ENCODE measurements at places on chromosomes 12 and 14.
A peak's percentile ranks its signal among the peaks of the same experiment; 100 is the strongest.

- DNase-seq: no peak
Observed at GRCh38 chr12:24078318-24078765, 128.9 kb upstream of the SOX5 start.

DNA sequence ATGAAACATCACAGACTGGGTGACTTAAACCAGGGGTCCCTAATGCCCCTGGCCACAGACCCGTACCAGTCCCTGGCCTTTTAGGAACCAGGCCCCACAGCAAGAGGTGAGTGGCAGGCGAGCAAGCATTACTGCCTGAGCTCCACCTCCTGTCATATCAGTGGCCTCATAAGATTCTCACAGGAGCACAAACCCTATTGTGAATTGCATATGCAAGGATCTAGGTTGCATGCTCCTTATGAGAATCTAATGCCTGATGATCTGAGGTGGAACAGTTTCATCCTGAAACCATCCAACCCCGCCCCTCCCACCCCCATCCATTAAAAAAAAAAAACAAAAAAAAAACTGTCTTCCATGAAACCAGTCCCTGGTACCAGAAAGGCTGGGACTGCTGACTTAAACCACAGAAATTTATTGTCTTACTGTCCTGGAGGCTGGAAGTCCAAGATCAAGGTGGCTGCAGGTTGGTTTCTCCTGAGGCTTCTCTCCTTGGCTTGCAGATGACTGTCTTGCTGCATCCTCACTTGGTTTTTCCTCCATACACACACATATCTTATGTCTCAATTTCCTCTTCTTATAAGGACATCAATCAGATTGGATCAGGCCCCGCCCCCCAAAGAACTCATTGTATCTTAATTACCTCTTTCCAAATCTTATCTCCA lies 235.9 kb downstream of the CHST11 start:
- no peak for DNase-seq

- DNase-seq: no peak
Observed at GRCh38 chr14:70192915-70193314, 4.2 kb upstream of the SLC8A3 start.

GRCh38 chr12:56387152-56387736 lies 24.6 kb upstream of the APOF start:
- no peak for DNase-seq

- no peak for DNase-seq
Observed at GRCh38 chr14:36362648-36363047, 42.2 kb upstream of the MBIP start.

DNA sequence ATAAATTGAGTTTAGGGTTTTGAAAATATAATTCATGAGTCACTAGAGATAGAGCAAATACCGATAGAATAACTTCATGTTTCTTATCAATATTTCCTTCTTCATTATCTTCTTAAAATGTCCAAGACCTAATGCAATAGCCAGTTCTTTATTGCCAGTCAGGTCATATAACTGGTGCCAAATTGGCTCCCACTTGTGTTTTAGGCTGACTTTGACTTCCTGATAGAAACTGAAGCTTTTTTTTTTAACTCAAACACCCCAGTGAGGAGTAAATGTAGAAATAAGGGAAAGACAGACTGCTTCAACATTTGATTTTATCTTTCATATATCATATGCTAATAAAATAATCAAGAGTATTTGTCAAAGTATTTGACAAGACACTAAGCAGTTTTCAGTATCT lies 80.7 kb downstream of the ARMH4 start:
- DNase-seq: no peak

DNA sequence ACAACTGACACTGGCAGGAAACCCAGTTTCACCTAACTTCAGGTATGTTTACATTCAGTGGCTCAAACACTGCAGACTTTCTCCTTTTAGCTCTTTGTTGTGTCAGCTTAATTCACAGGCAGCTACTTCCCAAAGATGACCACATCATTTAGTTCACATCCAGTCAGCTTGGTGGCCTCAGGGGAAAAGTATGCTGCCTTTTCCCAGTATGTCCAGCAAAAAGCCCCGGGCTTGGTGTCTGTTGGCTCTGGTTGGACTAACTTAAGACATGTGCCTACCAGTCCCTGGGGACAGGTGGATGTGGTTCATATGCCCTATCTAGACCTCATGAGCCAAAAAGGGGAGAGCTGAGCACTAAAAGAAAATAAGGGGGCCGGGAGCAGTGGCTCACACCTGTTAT lies 56.4 kb downstream of the GOLGA5 start:
- no peak for DNase-seq

DNA sequence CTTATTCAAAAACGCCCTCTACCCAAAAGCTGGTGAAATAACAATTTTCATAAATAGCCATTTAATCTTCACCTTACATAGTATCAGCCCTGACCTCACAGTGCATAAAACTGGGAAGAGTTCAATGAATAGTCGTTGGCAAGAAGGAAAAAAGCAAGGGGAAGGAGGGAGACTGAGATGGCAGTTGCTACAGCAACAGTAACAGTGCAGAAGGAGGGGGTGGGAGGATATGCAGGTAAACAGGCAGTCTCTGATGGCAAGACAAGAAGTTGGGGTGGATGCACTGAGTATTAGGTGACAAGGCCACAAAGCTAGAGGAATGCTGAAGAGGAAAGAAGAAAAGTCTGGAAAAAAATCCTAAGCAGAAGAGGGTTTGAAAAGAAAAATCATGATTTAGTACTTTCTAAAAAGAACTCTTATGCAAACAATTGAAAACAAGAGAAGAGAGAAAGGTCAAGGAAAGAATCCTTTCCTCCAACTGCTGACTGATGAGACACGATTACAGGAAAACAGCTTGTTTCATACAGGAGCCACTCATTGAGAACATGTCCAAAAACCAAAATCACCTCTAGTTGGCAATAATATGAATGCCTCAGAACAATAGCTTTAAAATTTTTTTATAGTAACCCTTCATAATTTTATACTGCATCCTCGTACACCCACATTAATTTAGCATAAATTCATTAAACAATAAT lies 56.0 kb downstream of the DCAF5 start:
- DNase-seq: no peak

DNA sequence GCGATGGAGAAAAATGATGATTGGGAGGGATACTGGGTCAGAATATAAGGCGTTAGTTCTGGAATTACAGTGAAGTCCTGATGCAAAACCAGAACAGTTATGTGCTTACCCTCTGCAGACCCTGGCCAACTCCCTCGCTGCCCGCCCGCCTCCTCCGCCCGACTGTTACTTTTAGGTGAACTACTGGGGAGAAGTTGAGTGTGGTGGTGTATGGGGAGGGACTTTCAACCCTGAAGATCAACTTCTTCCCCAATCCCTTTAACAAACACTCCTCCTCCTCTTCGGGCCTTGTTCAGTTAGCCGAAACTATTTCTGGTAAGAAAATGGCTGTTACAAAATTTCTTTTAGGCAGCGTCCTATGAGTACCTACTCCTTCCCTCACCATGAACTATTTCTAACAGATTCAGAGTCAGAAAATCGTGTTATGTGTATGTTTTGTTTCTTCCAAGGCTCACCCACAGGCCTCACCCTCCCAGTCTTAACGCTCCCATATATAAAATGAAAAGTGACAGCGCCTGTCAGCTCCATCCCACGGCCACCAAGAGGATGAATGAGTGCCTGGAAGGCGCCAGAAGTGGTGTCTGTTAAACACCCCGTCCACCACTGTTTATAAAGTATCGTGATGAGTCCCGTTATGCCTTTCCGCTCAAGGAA lies 1.3 kb downstream of the FBXO33 start:
- DNase-seq: no peak

DNA sequence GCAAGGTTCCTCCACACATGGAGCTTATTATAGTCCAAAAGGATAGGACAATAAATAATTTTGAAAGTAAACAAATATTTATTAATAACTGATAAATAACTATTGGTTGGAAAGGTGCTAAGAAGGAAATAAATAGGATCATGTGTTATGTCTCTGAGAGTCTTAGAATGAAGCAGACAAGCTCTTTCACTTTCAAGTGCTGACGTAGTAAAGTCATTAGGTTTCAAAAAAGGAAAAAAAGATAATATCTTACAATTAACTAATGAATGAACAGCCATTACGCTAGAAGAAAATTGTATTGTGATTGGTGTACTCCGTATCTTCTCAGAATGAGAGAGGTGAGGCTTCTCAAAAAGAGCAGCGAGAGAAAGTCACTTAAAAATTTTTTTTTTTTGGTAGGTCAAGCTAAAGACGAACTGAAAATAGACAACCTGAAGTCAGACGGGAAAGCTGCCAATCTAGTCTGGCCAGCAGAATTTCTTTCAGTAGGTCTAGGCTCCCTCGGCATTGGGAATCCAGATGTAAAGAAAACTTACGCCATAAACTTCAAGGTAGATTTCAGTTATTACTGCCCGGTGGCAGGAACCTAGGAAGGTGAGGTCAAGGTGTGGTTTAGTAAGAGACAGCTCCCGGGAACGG lies 583 bp upstream of the LEMD3 start:
- no peak for DNase-seq

DNA sequence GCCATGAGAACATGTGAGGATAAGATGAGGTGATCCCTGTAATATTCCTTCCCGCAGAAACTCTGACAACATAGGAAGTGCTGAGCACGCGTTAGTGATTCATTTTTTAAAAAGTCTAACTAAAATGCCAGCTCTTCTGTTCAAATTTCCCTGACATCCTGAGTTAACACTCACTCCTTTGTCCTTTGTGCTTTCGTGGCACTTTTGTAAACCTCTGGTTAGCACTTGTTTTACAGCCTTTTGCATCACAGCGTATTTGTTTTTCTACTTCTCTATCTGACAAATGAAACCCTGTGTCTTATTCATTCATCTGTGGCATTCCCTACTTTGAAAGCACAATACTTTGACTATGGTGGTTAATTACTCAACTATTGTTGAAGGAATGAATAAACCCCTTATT lies 313.6 kb downstream of the NUAK1 start:
- no peak for DNase-seq

GRCh38 chr12:45726603-45727300 lies 2.8 kb upstream of the ARID2 start:
- DNase-seq: peak; percentile 77

DNA sequence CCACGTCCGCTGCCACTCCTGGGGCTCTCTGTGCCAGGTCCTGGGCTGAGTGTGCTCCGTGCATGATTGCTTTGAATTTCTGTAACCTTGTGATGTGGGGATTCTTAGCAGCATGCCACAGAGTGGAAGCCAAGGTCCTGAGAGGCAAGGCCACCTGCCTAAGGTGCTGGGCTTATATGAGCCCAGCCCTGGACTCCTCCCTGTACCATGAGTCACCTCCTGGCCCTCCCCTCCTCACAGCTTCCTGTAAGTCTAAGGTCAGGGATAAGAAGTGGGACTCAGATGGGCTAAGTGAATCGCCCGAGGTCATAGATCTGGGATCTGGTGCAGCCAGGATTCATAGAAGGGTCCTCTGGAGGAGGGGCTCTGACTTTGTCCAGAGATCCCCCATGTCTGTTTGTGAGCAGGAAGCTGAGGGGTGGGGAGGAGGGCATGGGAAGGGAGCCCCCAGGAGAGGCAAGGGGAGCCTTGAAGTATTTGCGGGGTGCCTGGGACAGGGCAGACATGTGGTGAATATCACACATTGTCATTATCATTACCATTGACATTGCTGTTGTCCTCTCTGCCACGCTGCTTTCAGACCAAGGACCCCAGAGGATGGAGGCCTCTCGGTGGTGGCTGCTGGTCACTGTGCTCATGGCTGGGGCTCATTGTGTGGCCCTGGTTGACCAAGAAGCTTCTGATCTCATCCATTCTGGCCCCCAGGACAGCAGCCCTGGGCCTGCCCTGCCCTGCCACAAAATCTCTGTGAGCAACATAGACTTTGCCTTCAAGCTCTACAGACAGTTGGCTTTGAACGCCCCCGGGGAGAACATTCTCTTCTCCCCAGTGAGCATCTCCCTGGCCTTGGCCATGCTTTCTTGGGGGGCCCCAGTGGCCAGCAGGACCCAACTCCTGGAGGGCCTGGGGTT lies 28.8 kb downstream of the SERPINA3 start:
- no peak for DNase-seq

- no peak for DNase-seq
Observed at GRCh38 chr12:40831916-40832315, 139.7 kb downstream of the CNTN1 start.

DNA sequence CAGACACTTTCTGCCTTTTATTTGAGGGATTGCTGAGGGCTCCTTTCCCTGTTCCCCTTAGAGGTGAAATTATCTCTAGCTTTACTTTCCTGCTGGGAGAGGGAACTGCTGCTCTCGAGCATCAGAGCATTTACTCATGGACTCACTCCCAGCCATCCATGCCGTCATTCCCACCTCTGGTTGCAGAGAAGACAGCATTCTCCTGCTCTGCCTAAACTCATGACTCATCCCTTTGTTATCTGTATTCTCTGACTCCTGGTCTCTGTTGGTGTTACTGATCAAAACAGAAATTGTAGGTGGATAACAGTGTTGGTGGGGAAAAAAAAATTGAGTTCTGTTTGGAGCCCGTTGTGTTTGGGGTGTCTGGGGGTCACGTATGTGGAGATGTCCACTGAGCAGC lies 159.3 kb downstream of the TTC8 start:
- no peak for DNase-seq

Measured in NCI-H1105 treated with DMSO at 0.1 percent for 48 hours (cell line).